ENCODE measurements at places on chromosomes 3 and 15.
A peak's percentile ranks its signal among the peaks of the same experiment; 100 is the strongest.

GRCh38 chr3:149464542-149465328 lies 9.8 kb upstream of the TM4SF4 start:
- DNase-seq: no peak

DNA sequence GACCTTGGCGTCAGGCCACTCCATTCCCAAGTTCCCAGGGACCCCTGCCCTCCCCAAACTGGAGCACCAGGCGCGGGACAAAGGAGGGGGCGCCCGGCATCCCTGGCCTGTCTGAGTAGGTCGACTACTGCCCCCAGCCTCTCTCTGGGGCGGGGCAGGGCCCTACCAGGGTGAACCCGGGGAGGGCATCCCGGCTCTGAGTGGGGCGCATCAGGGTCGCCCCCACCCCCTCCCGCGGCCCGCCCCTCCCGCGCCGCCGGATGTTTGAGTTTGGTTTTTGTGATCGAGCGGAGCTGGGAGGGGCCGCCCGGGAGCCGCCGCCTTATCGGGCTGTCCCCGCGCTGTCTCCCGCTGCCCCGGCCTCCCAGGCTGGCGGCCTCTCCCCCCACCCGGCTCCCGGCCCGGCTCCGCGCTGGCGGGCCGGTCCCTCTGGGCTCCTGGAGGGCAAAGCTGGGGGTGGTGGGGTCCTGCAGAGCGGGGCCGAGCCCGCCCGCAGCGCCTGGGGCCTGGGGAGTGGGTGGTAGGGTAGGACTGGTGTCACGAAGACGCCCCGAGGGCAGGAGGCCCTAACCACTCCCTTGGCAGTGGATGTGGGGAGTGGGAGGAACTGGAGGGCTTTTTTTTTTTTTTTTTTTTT lies 47.2 kb upstream of the SMAD6 start:
- DNase-seq: peak; percentile 66

DNA sequence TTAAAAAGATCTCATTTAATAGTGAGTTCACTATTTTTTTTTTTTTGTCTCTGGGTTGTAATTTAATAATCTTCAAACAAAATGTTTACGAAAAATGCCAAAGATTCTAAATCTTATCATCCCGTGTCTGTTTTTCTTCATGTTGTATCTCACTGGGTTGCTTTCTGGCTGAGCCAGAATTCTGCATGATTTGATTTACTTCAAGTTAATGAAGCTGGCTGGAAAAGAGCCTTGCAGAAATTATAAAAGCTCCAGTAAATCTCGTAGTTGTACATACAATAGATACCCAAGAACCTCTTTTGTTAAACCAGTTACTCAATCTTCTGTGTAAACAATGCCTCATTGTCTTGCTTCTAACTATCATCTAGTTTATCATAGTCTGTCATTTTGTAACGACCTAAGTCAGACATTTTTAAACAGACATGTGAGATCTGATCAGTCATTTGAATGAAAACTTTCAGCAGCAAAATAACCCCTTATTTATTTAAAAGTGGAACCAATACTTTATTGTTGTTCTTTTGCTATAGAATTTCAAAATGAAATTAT lies 249.0 kb downstream of the MCTP2 start:
- DNase-seq: no peak

DNA sequence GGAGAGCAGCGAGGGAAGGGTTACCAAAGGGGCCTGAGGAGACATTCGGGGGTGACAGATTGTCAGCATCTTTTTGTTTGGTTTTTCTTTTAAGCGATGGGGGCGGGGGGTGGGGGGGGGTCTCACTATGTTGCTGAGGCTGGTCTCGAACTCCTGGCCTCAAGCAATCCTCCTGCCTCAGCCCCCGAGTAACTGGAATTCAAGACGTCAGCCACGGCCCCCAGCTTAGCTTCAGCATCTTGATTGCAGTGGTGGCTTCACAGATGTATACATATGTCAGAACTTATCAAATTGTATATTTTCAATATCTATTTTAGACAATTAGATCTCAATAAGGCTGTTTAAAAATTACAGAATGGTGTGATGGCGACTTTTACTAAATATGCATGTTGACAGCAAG lies 30.9 kb downstream of the ZDHHC19 start:
- DNase-seq: no peak

DNA sequence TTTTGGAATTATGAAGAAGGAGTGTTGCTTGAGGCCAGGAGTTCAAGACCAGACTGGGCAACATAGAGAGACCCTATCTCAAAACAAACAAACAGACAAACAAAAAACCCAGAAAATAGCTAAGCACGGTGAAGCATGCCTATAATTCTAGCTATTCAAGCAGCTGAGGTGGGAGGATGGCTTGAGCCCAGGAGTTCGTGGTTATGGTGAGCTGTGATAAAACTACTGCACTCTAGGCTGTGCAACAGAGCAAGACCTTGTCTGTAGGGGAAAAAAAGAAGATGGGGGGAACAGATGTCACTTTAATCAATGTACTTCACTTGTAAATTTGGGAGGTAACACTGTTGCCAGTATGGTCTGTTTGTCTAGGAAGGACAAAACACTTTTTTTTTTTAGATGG lies 18.7 kb upstream of the EOMES start:
- no peak for DNase-seq

DNA sequence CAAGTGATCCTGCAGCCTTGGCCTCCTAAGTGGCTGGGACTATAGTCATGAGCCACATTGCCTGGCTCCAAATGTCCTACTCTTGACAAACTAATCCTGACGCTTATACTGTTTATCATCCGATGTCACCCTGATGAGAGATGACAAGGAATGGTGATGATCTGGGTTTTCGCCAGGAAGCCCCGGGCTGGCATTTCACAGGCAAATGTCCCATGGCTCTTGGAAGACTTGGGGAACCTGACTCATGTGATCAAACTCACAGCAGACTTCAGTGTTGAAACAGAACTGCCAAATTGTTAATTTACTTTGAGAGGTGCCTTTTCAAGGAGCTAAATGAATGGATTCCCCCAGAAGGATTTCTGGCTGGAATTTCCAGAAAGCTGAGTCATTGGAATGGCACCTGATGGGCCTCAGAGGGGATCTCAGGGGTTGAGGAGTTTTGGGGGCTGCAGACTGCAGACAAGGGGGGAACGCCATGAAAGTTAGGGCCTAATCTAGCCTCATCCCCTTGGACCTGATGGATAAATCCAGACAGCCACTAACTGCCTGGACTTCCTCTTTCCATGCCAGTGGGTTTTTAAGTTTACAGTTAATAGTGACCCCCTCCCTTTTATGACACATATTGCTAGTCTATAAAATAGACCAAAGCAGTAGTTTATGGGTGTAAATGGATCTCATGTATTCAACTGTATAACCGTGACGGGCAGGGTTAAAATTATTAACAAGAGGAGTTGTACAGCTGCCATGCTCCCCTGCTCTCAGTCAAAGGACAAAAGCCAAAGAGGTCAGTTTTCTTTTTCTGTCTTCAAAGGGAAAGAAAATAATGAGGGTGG lies 146.6 kb downstream of the CHSY1 start:
- no peak for DNase-seq

- no peak for DNase-seq
Observed at GRCh38 chr3:58979840-58980239, 70.0 kb downstream of the CFAP20DC start.

- DNase-seq: no peak
Observed at GRCh38 chr3:84224262-84224661, 734.5 kb upstream of the CADM2 start.

DNA sequence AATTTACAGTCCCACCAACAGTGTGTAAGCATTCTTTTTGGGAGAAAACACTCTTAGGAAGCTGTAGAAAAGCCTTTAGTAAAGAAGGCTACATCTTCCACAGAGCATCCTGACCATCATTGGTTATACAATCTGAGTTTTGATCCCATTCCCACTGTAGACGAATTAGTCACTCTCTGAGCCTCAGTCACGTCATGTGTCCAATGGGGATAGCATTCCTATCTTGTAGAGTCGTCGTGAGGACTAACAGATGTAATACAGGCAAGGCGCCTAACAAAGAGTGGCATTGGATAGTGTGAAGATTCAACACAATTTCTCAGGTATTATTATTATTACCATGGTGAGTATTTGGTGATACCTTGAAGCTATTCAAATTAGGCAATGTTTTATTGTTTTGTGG lies 44.0 kb upstream of the ALDH1A3 start:
- DNase-seq: no peak

Measured in CD4-positive, alpha-beta T cell treated with Interleukin-6 for 4 hours (primary cell).